Right hindlimb (tissue), 1 donor: ENCODE measurements at places on chromosomes 2 and 18.

GRCh38 chr2:55235724-55236538 is 3.4 kb downstream of the RPS27A start:
- DNase-seq, result no peak

DNA sequence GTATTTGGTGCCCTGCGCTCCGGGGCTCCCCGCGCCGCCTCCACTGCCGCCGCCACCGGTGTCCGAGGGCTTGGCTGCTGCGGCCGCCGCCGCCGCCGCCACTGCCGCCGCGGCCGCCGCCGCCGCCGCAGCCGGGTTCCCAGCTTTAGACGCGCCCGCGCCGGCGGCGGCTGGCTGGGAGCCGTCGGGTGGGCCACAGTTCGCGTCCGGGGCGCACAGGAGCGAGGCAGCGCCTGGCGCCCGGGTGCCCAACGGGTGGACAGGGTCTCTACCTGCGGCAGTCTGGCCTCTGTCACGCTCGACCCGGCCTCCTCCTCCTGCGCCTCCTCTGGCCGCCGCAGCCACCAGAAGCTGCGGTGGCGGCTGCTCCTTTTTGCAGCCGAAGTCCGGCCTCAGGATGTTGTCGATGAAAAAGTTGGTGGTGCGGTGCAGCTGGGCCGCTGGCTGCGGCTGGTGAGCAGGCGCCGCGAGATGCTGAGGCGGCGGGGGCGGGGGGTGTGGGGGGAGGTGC is 951 bp downstream of the EN1 start:
- peak; percentile 42 for DNase-seq

- no peak for DNase-seq
Measured at GRCh38 chr18:68766433-68766832, 31.4 kb upstream of the CCDC102B start.

GRCh38 chr2:191885650-191886049 is 38.8 kb upstream of the CAVIN2 start:
- DNase-seq, result no peak

DNA sequence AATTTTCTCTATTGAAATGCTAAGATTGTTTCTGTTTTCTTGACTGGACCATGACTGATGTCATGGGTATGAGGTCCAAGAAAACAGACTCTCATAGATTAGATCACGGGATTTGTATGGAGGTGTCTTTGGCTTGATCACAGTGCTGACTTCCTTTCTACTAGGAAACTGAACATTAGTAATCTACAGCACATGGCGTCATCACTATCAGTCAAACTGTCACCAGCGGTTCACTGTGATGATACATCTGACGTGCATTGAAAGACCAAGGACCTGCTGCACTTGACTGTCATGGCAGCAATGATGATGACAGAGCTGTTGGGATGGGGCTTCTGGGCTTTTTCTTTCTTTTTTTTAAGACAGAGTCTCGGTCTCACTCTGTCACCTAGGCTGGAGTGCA is 28.2 kb upstream of the IMPA2 start:
- DNase-seq, result no peak

DNA sequence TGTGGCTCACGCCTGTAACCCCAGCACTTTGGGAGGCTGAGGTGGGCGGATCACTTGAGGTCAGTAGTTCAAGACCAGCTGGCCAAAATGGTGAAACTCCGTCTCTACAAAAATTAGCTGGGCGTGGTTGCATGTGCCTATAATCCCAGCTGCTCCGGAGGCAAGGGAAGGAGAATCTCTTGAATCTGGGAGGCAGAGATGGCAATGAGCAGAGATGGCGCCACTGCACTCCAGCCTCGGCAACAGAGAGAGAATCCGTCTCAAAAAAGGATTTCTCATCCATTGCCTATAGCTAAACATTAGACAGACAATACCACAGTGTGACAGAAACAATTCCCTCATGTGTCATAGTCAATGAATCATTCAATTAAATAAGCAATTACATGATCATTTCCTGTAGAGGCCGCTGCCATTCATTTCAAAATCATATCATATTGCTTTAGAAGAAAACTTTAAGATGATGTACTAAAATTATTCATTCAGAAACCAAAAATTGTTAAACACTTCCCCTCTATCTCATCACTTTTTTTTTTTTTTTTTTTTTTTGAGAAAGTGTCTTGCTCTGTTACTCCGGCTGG is 69.5 kb upstream of the TGIF1 start:
- DNase-seq, result peak; percentile 29

GRCh38 chr2:60438653-60439052 is 114.8 kb downstream of the BCL11A start:
- no peak for DNase-seq

DNA sequence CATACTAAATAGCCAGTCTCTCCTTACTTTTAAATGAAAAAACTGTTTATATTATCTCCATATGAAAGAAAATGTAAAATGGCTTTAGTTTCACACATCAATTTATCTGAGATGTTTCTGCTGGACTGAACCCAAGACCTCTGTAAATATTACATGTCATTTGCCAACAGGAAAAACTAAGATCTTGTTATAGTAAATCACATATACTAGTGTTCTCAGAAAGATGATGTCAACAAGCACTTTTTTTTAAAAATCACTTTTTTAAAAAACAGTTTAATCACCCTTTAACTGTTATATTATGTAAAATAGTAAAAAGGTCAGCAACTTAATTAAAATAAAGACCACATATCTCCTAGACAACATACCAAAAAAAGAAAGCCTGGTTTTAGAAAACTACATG is 46.3 kb downstream of the PTPN2 start:
- DNase-seq, result no peak

- peak; percentile 41 for DNase-seq
Measured at GRCh38 chr2:174338671-174339560, 4.2 kb downstream of the SP9 start.

GRCh38 chr2:100982431-100982861 is 19.6 kb upstream of the RPL31 start:
- DNase-seq, result no peak

- no peak for DNase-seq
Measured at GRCh38 chr2:216724190-216724589, 28.8 kb upstream of the IGFBP5 start.

DNA sequence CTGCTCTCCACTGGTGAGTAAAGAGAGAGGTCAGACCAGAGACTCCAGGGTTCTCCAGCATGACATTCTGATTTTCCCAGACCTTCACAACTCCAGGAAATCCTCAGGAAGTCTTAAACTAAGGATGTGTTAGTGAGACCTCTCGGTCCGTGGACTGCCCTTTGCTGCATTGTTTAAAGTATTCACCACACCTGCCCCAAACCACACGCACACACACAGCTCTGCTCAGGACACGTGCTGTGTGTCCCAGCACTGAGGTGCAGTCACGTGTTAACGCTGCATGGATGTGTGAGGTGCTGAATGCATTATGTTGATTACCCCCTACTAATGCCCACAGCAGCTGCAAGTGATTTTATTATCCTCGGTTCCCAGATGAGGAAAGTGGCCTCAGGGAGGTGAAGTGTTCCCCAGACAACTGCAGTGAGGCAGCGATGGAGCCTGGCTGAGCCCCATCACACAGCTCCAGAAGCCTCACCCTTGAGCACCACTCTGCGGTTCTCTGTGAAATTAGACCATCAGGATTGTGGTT is 68.4 kb downstream of the TRAPPC12 start:
- DNase-seq, result no peak

DNA sequence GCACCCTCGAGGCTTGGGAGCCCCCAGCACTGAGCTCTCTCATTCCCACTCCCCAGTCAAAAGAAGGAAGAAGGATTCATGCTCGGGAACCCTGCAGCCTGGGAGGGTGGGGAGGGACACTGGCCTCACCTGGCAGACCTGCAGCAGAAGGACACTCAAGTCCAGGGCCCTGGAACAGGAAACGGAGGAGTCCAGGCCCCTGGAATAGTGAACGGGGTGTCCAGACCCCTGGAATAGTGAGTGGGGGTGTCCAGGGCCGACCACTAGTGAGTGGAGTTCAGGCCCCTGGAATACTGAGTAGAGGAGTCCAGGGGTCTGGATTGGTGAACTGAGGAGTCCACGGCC is 292.5 kb downstream of the NDUFA10 start:
- no peak for DNase-seq

- no peak for DNase-seq
Measured at GRCh38 chr2:12389344-12390045, 327.2 kb upstream of the TRIB2 start.

DNA sequence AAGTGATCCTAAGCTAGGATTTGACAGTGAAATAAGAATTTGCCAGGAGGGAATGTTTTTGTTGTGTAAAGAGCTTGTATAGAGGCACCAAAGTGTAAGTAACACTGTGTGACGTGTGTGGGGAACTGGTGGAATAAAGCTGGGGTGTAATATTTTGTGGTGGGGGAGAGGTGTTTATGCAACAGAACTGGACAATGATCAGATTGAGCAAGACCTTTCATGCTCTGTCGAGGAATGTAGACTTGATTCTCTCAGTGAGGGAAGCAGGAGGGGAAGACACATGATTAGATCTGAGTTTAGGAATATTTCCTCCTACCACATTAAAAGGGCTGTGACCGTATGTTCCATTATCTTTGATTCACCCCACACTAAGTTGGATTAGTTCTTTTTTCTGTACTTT is 43.6 kb downstream of the EFEMP1 start:
- DNase-seq, result no peak

GRCh38 chr2:30414961-30415360 is 32.1 kb upstream of the LCLAT1 start:
- no peak for DNase-seq
